ENCODE measurements at places on chromosomes 11 and 22. TPM values are rescaled to one million over a fixed set of nuclear protein-coding genes. Genes with fewer than 3 reads are reported as not detected.

SYT7 gene
- 0.51 TPM for total RNA-seq

DNA sequence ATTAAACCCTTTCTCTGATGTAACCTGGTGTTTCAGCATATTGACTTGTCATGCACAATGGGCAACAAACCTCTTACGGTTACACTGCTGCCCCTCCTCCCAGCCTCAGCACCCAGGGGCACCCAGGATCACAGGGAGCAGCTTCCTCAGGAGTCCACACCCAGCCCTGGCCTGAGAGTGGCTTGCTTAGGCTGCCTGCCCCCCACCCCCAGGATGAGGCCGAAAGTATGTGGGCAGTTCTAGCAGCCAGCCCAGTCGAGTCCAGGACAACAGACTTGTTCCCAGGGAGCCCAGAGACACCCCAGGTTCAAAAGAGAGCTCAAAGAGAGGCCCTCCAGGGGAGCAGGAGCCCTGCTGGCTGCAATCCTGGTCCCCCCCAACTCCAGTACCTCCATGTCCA is 108.1 kb upstream of the THY1 start:
- no peak for DNase-seq

DNA sequence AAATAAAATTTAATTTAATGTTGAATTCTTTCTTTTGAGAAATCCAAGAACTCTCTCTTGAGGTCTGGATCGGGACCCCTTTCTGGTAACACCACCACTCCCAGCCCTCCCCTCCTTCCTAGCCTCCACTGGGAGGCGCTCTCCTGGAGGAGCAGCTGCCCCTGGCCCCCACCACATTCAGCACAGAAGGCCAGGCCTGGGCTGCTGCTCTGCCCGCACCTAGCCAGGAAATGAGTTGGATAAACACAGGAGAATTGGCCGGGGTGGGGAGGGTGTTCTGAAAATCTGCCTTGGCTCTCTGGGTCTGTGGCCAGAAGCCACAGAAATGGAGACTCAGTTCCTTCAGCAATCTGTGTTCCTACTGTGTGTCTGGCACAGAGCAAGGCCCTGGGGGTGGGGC is 31.2 kb downstream of the C22orf42 start:
- DNase-seq = no peak

CASTOR1 gene
- total RNA-seq = 8.5 TPM
